ENCODE measurements at places on chromosomes 13 and 19.
A peak's percentile ranks its signal among the peaks of the same experiment; 100 is the strongest.

DNA sequence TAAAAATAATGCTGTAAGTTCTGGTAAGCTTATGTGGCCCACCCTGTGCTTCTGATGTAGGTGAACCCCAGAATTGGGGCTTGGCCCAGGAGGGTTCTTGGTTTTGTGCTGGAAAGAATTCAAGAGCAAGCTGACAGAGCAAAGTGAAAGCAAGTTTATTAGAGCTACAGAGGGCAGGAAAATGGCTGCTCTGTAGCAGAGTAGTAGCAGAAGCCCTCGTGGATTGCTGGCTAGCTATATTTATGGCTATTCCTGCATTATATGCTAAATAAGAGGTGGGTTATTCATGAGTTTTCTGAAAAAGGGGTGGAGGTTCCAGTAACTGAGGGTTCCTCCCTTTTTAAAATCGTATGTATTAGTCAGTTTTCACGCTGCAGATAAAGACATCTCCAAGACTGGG is 20.6 kb upstream of the ZNF599 start:
- DNase-seq = no peak

GRCh38 chr13:109274188-109274821 is 512.1 kb downstream of the IRS2 start:
- no peak for DNase-seq

DNA sequence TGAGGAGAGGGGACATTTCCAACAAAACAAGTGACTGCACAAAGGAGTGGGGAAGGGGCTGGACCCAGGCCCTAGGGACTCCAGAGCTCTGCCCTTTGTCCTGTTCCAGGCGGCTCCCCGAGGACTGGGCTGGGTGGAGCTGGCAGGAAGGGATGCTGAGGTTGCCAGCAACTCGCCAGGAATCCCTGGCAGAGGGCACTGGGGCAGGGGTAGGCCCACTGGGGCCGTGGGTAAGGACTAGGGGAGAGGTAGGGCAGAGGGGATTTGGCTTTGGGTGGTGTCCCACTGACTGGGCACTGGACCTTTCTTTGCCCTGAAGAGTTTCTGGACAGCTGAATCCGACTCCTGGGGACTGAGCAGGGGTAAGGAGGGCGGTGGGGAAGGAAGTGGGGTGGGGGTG is 7.9 kb downstream of the LIPE start:
- peak; percentile 23 for DNase-seq

GRCh38 chr19:51407511-51408131 is 9.8 kb downstream of the SIGLEC10 start:
- DNase-seq = no peak

- DNase-seq = no peak
These were observed 40.8 kb downstream of the SERPINE3 start for GRCh38 chr13:51380269-51380668.

- DNase-seq = no peak
These were observed 99.5 kb downstream of the ERCC5 start for GRCh38 chr13:102945324-102945815.

- no peak for DNase-seq
These were observed 2.3 kb upstream of the RNF225 start for GRCh38 chr19:58392945-58393724.

DNA sequence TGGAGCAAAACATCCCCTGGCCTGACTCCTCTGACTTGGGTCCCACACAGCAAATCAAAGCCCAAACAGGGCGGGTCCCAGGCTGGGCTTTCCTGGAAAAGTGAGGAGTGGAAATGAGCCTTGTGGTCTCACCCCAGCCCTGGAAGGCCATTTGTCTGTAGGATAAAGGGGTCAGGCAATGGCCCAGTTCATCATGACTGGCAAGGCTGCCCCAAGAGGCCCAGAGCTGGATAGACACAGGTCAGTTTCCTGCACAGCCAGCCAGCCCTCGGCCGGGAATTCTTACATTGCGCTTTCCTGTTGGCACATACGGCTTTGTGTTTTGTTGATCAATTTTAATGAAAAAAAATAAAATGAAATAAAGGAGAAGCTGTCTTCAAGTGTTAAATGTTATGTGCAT is 174.3 kb downstream of the TSHZ3 start:
- DNase-seq = no peak

DNA sequence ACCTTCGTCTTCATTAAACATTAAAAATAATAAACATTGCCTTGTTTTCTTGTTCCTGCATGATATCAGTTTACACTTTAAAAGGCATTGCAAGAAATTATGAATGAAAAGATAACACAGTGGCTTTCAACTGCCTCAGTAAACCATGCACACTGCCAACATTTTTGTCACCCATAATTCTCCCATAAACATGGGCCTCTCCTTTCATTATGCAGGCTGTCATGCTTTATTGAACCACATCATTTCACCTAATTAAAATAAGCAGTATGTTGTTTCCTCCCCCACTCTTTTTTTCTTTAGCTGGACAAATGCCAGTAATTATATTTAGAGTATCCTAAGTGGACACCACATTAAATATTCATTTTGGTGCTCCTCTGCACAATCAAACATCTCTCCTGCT is 1566.5 kb upstream of the SLC10A2 start:
- DNase-seq = no peak

GRCh38 chr13:28976636-28977035 is 156.5 kb downstream of the MTUS2 start:
- no peak for DNase-seq

DNA sequence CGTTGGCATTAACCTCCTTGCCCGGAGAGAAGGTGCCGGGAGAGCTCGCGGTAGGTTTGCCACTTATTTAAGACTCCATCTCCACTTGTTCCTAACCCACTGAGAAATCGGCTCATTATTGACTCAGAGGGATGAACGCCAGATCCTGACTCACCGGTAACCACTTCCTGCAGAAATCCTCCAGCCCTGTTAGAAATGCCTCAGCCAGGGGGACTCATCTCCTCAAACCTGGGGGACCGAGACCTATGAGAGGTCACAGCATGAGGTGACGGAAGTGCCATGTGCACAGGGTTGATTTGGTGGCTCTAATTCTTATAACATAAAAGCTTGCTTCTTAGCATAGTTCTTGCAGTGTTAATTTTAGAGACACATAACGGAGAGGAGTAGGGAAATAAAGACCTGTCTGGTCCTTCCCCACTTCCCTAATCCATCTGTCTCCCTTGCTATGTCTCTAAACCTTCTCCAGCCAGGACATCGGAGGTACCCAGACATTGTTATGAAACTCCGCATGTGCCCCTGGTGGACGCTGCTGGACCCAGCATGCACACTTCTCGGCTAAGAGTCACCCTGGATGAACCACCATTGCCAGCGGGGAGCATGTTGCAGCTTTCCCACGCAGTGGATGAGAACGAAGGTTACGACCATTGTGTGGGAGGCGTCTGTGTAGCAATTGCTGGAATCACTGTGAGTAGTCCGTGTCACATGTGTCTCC is 158.9 kb downstream of the EFNB2 start:
- DNase-seq = no peak

- no peak for DNase-seq
These were observed 316.0 kb upstream of the ARGLU1 start for GRCh38 chr13:106883976-106884375.
